ENCODE measurements at places on chromosomes 2 and 18.
A peak's percentile ranks its signal among the peaks of the same experiment; 100 is the strongest.

DNA sequence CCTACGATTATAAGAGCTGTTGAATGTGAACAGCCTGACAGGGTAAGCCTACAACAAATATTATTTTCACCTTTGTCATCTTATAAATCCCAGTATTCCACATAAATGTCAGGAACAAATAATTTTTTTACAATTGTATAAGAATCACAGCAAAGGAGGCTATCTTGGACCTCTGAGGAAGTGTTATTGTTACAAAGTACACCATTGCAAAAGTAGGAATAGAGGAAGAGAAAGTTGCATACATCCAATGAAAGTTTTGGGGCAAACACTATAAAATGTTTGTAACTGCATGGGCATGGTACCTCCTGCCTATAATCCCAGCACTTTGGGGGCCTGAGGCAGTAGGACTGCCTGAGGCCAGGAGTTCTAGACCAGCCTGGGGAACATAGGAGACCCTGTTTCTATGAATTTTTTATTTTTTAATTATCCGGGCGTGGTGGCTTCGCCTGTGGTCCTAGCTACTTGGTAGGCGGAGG lies 715 bp upstream of the MEMO1 start:
- DNase-seq, result no peak

GRCh38 chr2:179850188-179850587 lies 11.2 kb downstream of the ZNF385B start:
- no peak for DNase-seq

GRCh38 chr2:154697418-154698252 lies 860 bp upstream of the KCNJ3 start:
- no peak for DNase-seq

- no peak for DNase-seq
These were observed 24.7 kb downstream of the B4GALT6 start for GRCh38 chr18:31659576-31660177.

- DNase-seq, result no peak
These were observed 136.9 kb upstream of the SIX3 start for GRCh38 chr2:44804406-44805265.

DNA sequence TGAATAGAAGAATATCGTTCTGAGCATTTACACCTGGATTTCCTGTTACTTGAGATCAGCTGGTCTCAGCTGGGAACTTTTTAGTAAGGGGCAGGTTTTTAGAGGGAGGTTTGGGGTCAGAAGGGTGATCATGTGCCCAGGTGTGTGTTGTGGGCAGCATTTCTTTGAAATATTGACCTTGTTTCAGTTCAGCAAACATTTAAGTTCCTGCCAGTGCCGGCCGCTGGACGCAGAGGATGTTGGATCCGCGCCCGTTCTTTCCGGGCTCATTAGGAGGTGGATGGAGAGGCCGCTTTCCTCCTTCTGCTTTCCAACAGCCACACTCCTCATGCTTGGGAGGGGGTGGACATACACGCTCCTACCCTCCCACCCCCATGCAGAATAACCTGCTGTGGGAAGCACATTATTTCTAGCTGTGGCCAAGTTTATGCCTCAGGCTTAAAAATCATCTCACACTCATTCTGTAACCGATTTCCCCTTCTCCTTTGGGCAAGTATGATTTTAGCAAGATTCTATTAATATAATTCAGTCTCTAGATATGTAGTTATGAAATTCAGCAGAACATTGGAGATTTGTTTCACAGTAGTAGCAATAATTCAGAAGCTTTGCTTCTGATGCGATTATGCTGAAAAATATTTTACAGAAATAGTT lies 131.4 kb downstream of the ZNF236 start:
- no peak for DNase-seq

- DNase-seq, result no peak
These were observed 214.8 kb downstream of the SP3 start for GRCh38 chr2:173750353-173750801.

DNA sequence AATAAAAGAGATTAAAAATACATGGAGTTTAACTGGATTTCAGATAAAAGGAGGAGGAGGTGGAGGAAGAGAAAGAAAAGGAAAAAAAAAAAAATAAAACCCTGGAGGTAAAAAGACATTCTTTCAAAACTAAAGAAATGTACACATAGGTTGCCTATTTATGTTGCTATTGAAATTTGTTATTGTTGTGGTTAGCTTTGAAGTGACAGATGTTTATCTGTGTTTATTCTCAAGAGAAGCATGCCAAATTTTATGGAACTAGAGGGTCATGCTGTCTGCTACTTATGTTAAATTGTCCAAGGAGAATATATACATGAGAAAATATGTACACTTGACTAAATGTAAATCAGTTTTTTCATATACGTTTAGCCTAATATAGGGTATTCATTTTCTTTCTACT lies 653.2 kb downstream of the DCDC2C start:
- DNase-seq, result no peak

- DNase-seq, result no peak
These were observed 154.9 kb upstream of the SATB2 start for GRCh38 chr2:199612509-199613130.

- DNase-seq, result no peak
These were observed 9.6 kb upstream of the PROM2 start for GRCh38 chr2:95264624-95265023.

GRCh38 chr2:42106257-42106816 lies 58.5 kb downstream of the PKDCC start:
- no peak for DNase-seq

GRCh38 chr2:3650140-3650920 lies 7.7 kb upstream of the ALLC start:
- no peak for DNase-seq

- DNase-seq, result no peak
These were observed 31.5 kb upstream of the PDIA6 start for GRCh38 chr2:10844097-10844496.

DNA sequence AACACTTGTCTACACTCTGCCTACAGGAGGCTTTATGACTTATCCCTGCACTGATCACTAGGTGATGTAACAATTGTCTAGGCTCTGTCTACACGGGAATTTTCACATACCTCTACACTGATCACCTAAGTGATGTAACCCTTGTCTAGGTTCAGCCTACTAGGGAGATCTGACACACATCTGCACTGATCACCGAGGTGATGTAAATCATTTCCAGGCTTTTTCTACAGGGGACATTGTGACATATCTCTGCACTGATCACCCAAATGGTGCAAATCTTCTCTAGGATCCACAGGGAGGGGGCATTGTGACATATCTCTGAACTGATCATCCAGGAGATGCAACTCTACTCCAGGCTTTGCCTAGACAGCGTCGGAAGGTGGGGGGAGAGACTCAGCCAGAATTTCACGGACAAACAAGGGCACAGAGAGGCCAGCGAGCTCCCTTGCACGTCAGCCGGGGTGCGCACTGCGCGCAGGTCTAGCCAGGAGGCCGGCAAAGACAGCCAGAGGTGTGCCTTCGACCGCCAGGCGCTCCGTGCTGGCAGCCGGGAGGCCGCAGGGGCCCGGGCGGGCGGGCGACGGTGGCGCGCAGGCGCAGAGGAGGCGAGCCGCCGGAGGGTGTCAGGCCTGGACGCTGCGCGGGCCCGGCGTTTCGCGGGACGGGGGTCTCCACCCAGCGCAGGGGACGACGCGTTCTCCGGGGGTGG lies 46.9 kb upstream of the USP14 start:
- peak; percentile 63 for DNase-seq

DNA sequence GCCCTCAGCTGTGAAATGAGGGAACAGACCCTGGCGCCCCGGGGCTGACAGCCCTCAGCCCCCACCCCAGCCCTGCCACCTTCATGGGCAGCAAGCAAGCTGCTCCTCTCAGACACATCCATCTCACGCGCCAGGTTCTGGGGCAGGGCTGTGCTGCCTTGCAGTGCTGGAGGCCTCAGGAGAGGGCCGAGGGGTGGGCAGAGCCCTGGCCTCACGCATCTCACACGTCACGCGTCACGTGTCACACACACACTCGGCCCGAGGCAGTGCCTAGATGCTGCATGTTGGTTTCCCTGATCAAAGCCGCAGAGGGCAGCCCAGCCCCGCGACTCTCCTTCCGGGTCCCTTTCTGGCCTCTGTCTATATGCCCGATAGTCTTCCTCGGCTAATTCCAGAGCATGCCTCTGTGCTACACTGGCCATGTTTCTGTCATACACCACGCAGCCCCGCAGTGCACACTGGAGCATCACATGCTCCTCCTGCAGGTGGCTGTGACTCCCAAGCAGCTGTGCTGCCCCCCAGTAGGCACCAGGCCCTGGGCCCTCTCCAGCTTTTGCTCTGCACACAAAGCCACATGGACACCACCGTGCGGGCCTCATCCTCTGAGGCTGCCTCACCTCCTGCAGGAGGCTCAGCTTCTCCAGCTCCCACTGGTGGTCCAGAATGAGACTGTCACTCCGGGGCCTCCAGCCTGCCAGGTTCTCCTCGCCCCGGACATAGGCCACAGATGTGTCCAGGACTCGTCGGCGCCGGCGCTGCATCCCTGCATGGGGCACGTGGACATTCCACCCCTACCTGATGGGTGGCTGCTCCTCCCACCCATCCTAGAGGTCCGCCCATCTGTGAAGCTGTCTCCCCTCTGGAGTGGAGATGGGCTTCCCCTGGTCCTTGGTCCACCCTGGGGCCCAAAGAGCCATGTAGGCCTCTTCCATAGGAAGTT lies 31.4 kb downstream of the AQP12A start:
- no peak for DNase-seq

DNA sequence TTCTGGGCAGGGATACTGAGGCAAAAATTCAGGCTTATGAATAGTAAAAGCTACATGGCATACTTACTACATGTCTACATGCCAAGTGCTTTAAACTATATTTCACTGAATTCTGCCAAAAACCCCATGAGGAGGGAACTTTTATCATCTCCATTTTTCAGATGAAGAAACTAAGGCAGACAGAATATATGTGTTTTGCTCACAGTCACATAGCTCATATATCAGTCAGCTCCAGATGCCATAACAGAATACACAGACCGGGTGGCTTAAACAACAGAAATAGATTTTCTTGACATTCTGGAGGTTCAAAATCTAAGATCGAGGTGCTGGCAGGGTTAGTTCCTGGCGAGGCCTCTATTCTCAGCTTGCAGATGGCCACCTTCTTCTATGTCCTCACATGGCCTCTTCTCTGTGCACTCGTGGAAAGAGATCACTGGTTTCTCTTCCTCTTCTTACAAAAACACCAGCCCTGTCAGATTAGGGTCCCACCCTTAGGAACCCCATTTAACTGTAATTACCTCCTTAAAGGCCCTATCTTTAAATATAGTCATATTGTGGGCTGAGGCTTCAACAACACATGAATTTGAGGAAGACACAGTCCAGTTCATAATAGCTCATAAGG lies 27.1 kb upstream of the CREB1 start:
- DNase-seq, result no peak

GRCh38 chr2:189124175-189124574 lies 55.4 kb downstream of the COL5A2 start:
- DNase-seq, result no peak

GRCh38 chr2:151159109-151159662 lies 102.5 kb downstream of the RBM43 start:
- no peak for DNase-seq

GRCh38 chr2:237128845-237129592 lies 43.3 kb downstream of the COPS8 start:
- no peak for DNase-seq

GRCh38 chr2:158486970-158487325 lies 30.2 kb downstream of the PKP4 start:
- DNase-seq, result no peak

GRCh38 chr2:74679615-74680014 lies 25.6 kb downstream of the SEMA4F start:
- DNase-seq, result no peak

- no peak for DNase-seq
These were observed 392.1 kb downstream of the CDH19 start for GRCh38 chr18:66211749-66212148.

GRCh38 chr2:144924827-144925226 lies 404.9 kb upstream of the ZEB2 start:
- no peak for DNase-seq

DNA sequence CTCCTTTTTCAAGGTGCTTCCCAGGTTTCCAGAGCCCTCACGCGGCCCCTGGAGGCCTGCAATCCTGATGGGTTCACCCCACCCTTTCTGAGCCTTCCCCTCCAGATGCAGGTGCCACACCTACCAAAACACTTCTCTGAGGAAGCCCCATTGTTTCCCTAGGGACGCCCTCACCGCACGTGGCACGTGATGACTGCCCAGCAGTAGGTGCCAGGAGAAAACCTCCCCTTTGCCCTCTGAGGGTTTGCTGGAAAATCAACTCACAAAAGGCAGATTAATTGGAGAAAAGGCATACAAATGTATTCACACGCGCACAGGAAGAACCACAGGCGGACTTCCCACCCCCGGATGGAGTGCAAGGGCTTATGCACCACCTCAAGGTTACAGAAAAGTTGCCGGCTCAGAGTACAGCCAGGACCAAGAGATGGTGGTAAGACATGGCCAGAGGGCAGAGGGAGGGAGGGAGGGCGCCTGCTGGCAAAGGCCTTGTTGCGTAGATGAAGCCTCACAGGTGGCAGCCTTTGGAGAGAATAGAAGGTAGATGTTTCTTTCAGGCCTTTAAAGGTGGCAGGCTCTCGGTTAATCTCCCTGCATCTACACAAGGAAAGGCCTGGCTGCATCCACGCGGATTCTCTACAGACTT lies 269.4 kb upstream of the RAB6C start:
- DNase-seq, result no peak

DNA sequence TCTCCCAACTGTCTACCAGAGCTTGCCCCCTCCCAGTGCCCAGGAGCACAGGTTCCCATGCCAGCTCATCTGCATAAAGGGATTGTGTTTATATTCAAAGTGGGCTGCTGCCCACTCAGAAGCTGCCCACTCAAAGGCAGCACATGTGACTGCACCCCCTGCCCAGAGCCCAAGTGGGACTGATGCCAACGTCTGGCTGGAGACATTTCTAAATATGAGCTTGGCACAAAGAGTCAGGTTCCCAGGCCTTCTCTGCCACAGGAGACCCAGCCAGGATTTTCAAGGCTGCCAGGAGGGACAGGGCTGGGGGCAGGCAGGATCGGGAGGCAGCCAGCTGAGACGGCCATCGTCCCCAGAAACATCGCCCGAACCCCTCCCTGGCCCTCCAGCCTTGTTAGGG lies 67.1 kb downstream of the ZBTB7C start:
- no peak for DNase-seq

GRCh38 chr2:8282858-8283252 lies 399.0 kb upstream of the ID2 start:
- no peak for DNase-seq
